ENCODE measurements at places on chromosomes 2 and 18. TPM values are rescaled to one million over a fixed set of nuclear protein-coding genes. Genes with fewer than 3 reads are reported as not detected.

ALK gene
- not detected for total RNA-seq

ICA1L gene
- total RNA-seq = 2.5 TPM

FBXO11 gene
- total RNA-seq = 60.2 TPM

DNA sequence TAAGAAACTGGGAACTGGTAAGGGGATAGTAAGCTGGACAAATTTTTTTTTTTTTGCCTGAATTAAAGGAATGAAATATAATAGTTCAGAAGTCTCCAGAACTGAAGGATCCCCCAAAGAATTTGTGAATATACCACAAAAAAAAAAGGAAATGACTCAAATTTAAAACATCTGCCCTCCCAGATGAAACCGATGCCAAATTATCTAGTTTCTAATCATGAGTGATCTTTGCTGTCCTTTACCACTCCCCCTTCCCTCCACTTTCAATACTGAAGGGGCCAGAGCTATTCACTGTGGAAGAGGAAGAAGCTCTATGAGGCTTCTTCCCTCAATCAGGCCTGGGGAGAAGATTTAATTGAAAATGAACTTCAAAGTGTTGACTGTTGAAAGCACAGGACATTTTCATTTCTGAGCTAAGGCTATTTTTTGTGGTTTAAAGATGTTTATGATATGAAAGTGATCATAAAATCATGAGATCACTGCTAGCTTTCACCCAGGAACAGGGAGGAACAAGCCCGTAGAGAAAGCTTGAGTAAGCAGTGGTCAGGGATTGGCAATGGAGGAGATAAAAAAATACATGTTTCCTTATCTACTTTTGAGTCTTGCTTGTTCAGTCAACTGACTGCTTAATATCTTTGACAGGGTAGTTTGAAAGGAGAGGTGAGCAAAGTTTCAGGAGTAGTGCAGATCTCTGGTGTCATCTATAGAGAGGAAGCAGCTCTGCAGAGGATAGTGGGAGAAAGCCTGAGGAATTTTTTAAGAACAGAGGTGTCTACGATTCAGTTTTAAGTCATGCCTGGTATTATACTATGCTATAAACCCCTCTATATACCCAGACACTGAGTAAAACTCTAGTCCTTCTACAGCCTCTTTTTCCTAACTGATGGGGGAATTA, 409.5 kb upstream of the FIGN start:
- H3K4me3 ChIP-seq = no peak overlapping the region
- no peaks in the 10 kb centered on the region for H3K4me1 ChIP-seq
- no peak for DNase-seq
- H3K36me3 ChIP-seq = no peaks in the 10 kb centered on the region
- no peak overlapping the region for H3K27ac ChIP-seq

- no peak overlapping the region for H3K27ac ChIP-seq
- H3K4me3 ChIP-seq = no peak overlapping the region
- H3K36me3 ChIP-seq = no peaks in the 10 kb centered on the region
These were observed 181.5 kb downstream of the KLHL29 start for GRCh38 chr2:23566241-23567142.

DNA sequence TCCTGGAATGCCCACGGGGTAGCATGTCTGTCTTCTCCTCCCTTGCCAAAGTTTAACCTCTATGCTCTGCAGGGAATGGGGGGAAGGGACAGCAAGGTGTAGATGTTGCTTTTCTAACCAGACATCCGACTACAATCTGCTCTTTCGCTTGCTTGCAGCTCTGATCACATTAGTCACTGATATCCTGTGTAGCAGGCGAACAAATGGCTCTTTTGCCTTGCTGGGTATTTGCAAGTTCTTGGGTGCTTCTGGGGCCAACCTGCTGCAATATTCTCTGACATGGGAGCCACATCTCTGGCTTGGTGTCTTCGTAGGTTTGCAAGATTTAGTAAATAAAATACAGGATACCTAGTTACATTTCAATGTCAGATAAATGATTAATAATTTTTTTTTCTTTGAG, 190.0 kb downstream of the ASB1 start:
- DNase-seq = no peak
- no peak overlapping the region for H3K27ac ChIP-seq
- no peak overlapping the region for H3K4me3 ChIP-seq
- H3K4me1 ChIP-seq = no peaks in the 10 kb centered on the region
- H3K36me3 ChIP-seq = no peaks in the 10 kb centered on the region

GRCh38 chr2:168798076-168798887, 4.2 kb upstream of the NOSTRIN start:
- no peak overlapping the region for H3K4me3 ChIP-seq
- no peaks in the 10 kb centered on the region for H3K36me3 ChIP-seq
- H3K27me3 ChIP-seq = no peaks in the 10 kb centered on the region

GRCh38 chr2:181677912-181678586, 2.3 kb downstream of the NEUROD1 start:
- no peaks in the 10 kb centered on the region for H3K4me1 ChIP-seq
- no peak for DNase-seq
- H3K27ac ChIP-seq = no peak overlapping the region
- peaks cover 11% of the 10 kb centered on the region for H3K27me3 ChIP-seq
- no peaks in the 10 kb centered on the region for H3K36me3 ChIP-seq
